ENCODE measurements at places on chromosomes 6 and 20.

DNA sequence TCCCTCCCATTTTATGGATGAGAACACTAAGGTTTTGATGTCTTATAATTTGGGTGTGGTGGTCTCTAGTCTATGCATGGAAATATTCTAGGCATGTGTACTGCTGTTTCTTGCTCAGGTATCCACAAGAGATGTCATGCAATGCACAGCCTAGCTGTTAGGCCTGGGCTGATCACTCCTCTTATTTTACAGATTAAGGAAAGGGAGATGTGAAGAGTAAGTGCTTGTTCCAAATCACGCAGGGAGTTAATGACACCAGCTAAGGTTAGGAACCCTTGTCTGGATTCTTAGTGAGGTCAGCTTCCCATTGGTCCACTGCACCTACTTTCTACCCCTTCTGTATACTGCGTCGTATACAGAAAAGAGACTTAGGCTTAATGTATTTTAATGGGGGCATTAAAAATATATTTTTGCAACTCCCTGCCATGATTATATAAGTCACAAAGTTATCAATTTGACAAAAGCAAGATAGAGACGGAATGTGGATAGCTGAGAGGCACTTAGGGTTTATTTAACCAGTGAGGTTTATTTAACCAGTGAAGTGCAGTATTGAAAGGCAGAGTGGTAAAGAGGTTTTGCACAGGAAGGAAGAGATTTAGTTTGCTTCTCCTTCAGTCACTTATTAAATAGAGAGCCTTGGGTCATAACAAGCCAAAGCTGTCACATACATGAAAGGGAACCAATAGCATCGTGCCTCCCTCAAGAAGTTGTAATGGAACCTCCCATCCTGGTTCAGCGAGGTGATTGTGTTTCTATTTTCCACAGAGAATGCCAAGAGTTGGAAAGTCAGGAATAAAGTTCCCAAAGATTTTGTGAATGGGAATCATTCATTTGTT lies 95.0 kb upstream of the FAM184A start:
- DNase-seq, result no peak

DNA sequence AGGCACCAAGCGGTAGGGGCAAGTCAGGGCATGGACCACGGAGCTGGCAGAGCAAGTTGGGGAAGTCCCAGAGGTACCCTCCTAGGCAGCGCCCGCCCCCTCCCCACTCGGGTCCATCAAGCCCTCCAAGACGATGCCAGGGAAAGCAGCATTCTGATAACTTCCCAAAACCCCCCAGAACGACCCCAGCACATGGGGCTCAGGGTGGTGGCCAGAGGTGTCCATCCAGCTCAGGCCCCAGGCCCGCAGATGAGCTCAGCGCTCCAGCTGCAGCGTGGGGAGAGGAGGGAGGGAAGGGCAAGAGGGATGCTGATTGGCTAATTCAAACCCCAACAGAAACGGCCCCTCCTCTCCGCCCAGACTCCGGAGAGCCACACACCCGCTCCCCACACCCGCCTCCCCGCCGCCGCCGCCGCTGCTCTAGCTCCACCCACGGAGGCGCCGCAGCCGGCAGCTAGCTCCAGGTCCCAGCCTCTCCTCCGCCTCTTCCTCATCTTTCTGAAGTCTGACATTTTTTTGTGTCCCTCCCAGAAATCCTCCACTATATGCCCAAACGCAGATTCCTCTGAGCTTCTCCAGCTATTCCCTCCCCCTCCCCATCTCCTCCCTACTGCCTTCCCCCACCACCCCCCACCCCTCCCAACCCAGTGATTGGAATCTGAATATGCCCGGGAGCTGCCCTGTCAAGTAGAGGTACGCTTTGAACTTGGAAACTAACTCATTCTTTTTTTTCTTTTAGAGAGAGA lies 40.3 kb upstream of the TLDC2 start:
- DNase-seq, result peak; percentile 83

GRCh38 chr6:25181923-25182322 lies 97.3 kb upstream of the CARMIL1 start:
- no peak for DNase-seq

- no peak for DNase-seq
Observed at GRCh38 chr6:26445934-26446667, 5.8 kb downstream of the BTN3A3 start.

GRCh38 chr6:80029470-80029869 lies 25.0 kb downstream of the TTK start:
- DNase-seq, result no peak

GRCh38 chr6:21935561-21936028 lies 342.0 kb downstream of the SOX4 start:
- no peak for DNase-seq

DNA sequence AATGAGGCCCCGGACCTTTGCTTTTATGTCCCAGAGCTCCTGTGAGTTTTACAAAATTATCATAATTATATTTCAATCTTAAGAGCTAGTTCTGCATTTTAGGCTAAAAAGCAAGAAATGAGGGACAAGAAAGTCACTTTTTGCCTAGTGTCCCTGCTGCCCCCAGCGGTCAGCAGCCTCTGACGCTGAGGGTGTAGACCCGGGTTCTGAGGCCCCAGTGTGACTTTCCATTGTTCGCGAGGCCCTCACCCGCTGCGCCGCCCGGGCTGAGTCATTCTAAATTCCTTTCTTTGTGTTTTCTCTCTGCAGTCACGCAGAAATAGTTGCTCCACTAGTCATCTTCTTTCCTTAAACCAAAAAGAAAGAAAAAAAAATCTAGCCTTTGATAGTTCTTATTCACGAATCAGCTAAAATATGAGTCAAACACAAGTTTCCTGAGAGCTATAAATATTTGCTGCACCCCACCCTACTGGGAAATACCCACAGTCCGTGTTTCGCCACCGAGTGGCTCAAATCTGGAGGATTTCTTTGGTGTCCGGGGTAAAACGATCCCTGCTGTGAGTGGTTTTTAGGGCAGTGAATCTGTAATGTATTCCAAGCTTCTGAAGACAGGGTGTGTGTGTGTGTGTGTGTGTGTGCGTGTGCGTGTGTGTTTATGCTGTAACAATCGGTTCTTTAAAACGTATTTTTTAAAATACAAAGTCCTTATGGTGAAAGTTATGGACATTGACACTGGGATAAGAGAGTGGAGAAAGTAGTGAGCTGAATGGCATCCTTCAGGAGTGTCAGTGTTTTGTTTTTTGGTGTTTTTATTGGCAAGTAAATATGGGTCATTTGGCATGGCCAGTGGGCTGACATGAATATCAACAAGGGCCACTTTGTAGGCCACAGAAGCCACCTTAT lies 59.7 kb upstream of the EEF1A1 start:
- DNase-seq, result peak; percentile 82

DNA sequence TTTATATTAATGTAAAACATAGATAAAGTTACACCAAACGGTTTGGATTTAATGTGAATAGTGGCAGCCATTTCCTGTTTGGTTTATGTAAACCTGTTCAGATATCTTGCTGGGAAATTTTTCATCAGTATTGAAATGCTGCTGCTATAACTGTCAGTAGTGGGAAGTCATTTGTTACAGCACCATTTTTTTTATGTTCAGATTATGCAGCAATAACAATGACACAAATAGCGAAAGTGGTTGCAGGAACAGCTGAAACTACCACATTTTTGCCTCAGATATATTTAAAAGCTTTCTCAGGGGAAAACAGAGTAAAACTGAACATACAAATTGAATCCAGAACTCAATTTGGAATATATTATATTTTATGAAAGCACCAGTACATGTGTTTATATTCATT lies 128.8 kb upstream of the SIM1 start:
- DNase-seq, result no peak

GRCh38 chr20:39778431-39778830 lies 816.3 kb downstream of the DHX35 start:
- no peak for DNase-seq

- DNase-seq, result no peak
Observed at GRCh38 chr6:54262971-54263370, 45.3 kb upstream of the TINAG start.

- DNase-seq, result no peak
Observed at GRCh38 chr6:112634376-112634775, 287.2 kb downstream of the RFPL4B start.

DNA sequence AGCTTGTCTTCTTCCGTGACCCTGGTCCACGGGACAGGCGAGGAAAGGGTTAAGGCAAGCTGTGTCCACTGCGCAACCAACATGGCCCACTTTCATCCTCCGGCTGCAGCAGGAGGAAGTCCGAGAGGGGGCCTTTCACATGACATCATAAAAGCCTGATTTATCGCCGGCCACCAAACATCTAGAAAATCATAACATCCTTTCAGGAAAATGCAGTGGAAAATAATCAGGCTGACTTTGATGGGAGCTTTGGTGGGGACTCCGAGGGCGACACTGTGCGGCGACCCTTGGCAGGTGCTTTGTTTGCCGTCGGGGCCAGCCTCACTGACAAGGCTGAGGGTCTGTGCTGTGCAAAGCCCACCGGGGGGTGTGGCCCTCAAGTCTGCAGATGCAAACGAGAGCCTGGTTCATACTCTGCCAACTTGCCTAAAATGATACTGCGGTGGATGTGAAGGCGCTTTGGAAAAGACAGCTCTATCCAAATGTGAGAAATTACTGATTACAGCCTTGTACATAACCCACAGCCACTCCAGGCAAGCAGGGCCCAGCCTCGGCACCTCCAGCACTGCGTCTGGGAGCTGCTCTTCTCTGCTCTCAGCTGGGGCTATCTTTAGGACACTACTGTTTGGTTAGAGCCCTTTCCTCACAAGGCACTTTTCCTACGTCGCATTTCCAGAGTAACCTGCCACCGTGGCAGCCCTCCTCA lies 25.7 kb downstream of the FOXC1 start:
- no peak for DNase-seq

- DNase-seq, result no peak
Observed at GRCh38 chr6:101042966-101043365, 161.8 kb upstream of the ASCC3 start.

- DNase-seq, result no peak
Observed at GRCh38 chr20:51379601-51380341, 162.7 kb downstream of the NFATC2 start.

- DNase-seq, result no peak
Observed at GRCh38 chr6:170173335-170173881, 117.5 kb downstream of the DLL1 start.

DNA sequence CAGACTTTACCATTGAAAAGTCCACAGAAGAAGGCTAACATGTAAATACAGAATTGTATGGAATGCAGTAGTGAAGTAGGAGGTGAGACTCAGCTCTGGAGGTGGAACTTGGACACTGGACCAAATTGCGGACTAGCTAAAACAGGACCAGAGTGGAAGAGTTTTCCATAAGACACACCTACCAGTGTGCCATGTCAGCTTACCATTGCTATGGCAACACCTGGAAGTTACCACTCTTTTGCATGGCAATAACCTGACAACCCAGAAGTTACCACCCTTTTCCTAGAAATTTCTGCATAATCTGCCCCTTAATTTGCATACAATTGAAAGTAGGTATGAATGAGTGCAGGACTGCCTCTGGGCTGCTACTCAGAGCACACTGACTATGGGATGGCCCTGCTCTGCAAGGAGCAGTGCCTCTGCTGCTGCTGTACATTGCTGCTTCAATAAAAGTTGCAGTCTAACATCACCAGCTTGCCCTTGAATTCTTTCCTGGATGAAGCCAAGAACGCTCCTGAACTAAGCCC lies 569.6 kb upstream of the FLRT3 start:
- DNase-seq, result no peak

- no peak for DNase-seq
Observed at GRCh38 chr6:19279273-19279684, 557.9 kb upstream of the ID4 start.

- DNase-seq, result no peak
Observed at GRCh38 chr6:41153451-41153850, 696 bp downstream of the TREML1 start.

- no peak for DNase-seq
Observed at GRCh38 chr20:35240083-35240810, 13.8 kb downstream of the MMP24 start.

- no peak for DNase-seq
Observed at GRCh38 chr20:63326314-63327230, 33.6 kb downstream of the COL20A1 start.

DNA sequence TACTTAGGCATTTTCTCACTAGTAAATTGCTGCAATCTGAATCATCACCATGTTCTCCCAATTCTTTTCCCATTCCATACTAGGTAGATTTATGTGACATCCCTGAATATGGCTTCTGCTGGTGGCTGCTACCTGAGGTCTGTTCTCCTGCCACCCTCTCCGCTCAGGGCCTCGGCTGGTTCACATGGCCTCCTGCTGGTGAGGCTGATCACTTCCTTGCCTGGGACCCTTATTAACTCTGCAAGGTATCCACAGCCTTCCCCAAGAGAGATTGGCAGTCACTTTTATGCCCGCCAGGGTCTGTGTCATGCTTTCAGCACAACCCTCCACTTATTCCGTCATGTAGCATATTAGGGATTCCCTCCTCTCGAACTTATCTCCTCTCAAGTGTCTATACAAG lies 424.5 kb upstream of the FLRT3 start:
- DNase-seq, result no peak

- no peak for DNase-seq
Observed at GRCh38 chr6:148389086-148389485, 46.4 kb downstream of the SASH1 start.

GRCh38 chr6:138592749-138593123 lies 93.4 kb upstream of the NHSL1 start:
- no peak for DNase-seq

DNA sequence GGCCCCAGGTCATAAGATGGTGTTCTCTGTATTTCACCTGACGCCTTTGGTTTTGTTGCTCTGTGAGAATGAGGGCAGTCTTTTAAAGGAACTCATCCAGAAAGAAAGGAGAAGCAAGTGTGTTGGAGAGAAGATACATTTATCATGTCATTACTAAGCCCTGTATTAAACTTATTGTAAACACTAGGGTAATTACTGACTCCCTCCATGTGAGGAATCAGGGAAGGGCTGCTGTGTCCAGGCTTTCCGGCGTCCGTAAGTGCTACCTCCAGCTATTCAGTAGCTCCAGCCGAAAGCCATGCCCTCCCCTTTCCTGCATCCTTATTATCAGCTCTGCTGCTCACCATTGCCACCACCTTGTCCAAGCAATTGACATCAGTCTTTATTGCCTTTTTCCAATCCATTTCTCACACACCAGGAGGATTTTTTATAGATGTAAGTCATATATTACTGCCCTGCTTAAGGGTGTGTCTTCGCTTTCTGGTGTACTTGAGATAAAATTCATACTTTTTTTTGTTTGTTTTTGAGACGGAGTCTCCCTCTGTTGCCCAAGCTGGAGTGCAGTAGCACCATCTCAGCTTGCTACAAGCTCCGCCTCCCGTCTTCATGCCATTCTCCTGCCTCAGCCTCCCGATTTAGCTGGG lies 94.7 kb downstream of the RPP40 start:
- no peak for DNase-seq

- no peak for DNase-seq
Observed at GRCh38 chr6:7247828-7248227, 65.2 kb downstream of the SSR1 start.

- no peak for DNase-seq
Observed at GRCh38 chr6:115573861-115574260, 486.8 kb downstream of the FRK start.

DNA sequence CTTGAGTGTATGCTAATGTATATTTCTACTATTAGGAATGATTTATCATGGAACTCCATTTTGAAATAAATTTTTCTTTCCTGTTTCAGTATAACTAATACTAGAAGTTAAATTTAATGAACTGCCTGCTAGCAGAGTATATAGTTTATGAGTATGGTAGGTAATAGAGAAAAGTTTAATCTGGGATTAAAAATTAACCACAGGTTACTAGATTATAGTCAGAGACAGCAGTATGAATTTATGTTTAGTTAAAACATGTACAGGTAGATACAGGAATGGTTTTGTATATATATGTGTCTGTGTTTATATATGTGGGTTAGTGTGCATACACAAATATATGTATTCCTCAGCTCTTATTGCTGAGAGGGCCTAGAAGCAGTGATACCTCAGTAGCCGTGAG lies 32.3 kb downstream of the CD2AP start:
- no peak for DNase-seq

GRCh38 chr20:63281742-63282665 lies 9.4 kb downstream of the ARFGAP1 start:
- DNase-seq, result no peak

Data from epithelial cell of prostate (primary cell).